B cell (primary cell): ENCODE measurements at places on chromosomes 2 and 18. TPM values are rescaled to one million over a fixed set of nuclear protein-coding genes. Genes with fewer than 3 reads are reported as not detected.

The THUMPD2 gene
- total RNA-seq = 13.9 and 14.8 TPM in 2 replicates

The G6PC2 gene
- total RNA-seq = not detected in 2 replicates

The ZNF396 gene
- 3.2 and 4.8 TPM in 2 replicates for total RNA-seq

DNA sequence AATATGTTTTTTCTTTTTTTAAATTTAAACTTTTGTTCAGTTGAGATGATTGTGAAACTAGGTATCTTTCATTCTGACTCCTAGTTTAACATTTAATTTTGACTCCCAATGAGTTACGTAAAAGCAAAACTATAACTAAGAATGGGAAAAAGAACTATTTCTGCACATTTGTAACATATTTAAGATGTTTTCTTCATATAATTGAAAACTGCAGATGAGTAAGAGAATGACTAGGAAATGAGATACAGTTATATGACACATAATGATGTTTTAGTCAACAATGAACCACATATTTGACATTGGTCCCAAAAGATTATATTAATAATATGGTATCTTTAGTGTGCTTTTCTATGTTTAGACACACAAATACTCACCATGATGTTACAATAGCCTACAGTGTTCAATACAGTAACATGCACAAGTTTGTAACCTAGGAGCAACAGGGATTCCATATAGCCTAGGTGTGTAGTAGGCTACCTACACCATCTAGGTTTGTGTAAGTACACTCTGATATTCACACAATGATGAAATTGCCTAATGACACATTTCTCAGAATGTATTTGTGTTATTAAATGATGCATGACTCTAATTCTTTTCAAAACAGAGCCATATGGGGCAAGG, 12.6 kb downstream of the ERMN start:
- DNase-seq = no peak

The FAM237A gene
- total RNA-seq = not detected in 2 replicates

The PLCL1 gene
- total RNA-seq = 0.07 and 0.12 TPM in 2 replicates

The SERPINB12 gene
- total RNA-seq = not detected in 2 replicates

DNA sequence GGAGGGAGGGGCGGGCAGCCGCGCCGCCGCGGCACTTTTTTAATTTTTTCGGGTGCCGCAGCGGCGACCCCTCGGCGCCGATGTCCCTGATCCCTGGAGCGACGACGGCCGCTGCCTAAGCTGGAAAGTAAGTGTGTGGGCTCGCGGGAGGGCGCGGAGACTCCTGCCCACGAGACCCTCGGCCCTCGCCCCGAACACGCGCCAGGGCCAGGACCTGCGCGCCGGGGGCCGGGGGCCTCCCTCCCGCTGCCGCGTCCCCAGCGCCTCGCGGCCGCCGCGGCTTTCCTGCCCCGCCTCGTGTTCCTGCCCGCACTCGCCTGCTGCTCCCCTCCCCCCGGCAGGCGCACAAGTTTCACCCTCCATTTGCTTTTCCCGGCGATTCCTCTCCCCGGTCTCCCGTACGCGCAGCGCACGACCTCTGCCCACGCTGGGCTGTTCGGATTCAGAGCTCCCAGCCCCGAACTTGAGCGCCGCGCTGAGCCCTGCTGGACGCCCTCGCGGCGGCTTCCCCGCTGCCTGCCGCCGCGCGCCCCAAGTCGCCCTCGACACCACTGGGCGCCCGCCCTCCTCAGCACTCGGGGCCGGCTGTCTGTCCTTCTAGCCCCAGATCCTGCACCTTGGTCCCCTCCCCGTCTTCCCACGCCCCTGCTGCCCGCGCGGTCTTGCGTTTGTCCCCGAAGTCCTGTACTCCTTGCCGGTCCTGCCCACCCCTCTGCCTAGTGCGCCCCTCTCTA, 507 bp downstream of the PKP4 start:
- DNase-seq = peak; percentile 68

DNA sequence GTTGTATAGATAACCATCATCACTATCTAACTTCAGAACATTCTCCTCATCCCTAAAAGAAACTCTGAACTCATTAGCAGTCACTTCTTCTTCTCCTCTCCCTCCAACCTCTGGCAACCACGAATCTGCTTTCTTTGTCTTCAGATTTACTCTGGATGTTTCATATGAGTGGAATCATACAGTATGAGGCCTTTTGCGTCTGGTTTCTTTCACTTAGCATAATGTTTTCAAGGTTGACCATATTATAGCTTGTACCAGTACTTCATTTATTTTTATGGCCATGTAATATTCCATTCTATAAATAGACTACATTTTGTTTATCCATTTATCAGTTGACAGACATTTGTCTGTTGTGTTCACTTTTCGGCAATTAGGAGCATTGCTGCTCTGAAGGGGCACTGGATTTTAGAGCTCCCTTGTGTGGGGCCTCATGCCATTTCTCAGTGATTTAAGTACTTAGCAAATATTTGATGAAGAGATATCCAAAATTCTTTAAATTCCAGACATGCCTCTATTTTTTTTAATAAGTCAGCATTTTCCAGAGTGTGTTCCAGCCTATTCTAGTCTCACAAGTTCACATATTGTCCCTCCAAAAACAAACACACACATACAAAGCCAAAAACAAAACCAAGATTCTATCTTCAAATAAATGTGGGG, 22.5 kb upstream of the MAP3K20 start:
- no peak for DNase-seq

DNA sequence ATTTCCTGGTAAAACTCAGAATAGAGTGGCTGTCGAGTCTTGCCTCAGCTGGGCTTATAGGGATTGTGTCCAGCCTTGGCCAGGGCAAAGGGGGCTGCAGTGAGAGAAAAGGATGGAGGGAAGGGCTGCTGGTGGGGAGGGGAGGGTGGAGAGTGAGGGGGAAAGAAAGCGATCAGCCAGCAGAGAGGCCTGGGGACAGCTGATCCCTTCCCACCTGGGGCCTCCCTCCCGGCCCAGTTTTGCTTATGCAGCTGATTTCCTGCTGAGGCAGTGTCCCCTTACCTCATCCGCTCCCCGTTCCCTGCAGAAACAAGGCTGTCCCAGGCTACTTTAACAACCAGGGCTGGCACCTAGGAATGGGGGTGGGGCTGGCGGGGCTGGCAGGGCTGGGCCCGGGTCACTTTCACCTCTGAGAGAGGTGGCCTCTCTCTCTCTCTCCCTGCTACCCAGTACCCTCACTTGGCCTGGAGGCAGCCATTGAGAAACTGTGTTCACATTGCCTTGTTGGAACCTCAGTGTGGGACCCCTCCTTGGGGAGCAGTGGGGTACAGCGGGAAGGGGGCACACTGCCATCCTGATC, 12.2 kb upstream of the GMPPA start:
- no peak for DNase-seq

The LGALSL gene
- total RNA-seq = 1.8 and 3.8 TPM in 2 replicates

The NAT8 gene
- total RNA-seq = not detected in 2 replicates

- DNase-seq = no peak
Measured at GRCh38 chr2:134104754-134105153, 149.1 kb upstream of the MGAT5 start.

DNA sequence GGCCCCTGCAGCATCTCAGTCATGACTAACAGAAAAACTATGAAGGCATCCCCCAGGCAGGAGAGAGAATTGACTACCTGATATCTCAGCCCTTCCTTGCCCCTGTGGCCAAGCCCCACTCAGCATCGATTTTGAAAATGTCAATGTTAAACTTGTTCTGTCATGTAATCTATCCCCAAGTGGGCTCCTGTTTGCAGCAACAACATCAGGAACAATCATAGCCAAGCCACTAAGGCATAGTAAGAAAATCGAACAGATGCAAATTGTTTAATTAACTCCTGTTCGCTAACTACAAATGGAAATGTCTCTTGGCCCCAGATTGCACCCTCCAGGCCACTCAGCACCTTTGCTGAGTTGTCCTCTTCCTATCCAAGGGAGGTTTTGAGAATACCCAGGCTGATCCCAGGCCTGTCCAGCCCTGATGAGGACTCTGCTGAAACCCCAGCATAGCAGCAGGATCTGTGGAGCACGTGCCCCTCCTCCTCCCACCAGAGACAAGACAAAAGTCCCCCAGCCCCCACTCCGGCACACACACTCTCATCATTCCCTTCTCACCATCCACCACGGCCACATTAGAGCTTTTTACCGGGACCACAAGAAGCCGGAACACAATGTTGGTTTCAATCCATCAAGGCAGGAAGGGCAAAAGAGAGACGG, 150.1 kb downstream of the TNS1 start:
- no peak for DNase-seq

DNA sequence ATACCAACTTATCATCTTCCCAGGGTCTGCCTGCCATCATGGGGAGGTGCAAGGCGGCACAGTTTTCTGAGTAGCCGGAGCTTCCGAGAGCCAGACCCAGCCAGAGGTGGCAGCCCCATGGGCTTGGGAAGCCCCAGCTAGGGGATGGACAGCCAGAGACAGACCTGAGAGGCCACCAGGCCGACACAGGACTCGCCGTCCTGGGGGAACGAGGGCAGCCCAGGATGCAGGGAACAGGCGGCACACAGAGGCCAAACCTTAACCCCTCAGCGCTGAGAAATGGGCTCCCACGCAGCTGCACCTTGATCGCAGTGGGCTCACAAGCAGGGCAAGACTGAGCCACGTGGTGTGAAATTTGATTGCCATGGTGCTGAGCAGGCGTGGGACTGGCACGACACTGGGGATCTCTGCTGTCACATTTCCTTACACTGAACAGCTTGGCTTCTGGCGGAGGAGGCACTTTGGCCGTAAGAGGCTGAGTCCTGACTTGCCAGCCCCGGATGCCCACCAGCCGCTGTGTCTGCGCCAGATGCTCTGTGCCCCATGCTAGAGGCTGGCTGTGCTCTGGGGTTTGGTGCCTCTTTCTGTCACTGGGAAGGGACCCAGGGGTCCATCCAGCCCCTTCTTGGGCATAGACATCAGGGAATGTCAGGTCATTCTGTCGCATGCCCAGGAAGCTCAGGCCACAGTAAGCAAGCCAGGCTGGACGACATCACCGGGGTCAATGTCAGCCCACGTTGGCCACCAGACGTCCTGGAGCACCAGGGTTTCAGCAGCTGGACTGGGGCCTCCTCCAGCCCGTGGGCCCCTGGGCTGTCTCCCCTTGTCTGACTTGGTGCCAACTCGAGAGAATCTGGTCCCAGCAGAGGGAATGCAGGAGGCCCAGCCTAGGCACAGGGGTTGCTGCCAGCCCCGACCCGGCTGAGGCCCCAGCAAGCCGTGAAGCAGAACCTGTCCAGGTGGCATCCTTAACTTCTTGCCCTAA, 312.1 kb upstream of the MYT1L start:
- no peak for DNase-seq

The SERPINB10 gene
- total RNA-seq = not detected in 2 replicates

GRCh38 chr18:13431886-13432285, 213.3 kb downstream of the LDLRAD4 start:
- DNase-seq = no peak

The ACTR1B gene
- total RNA-seq = 69.0 and 70.2 TPM in 2 replicates

The TNFAIP6 gene
- not detected in 2 replicates for total RNA-seq

The MXD1 gene
- total RNA-seq = 14.3 and 20.6 TPM in 2 replicates

GRCh38 chr18:62659698-62660097, 55.6 kb upstream of the PHLPP1 start:
- DNase-seq = no peak

GRCh38 chr18:64201781-64202180, 52.9 kb upstream of the LINC00305 start:
- no peak for DNase-seq

The LYPD6 gene
- not detected in 2 replicates for total RNA-seq

- DNase-seq = peak; percentile 4
Measured at GRCh38 chr2:122988395-122989221, 1036.5 kb upstream of the CNTNAP5 start.

The UPP2 gene
- not detected in 2 replicates for total RNA-seq

DNA sequence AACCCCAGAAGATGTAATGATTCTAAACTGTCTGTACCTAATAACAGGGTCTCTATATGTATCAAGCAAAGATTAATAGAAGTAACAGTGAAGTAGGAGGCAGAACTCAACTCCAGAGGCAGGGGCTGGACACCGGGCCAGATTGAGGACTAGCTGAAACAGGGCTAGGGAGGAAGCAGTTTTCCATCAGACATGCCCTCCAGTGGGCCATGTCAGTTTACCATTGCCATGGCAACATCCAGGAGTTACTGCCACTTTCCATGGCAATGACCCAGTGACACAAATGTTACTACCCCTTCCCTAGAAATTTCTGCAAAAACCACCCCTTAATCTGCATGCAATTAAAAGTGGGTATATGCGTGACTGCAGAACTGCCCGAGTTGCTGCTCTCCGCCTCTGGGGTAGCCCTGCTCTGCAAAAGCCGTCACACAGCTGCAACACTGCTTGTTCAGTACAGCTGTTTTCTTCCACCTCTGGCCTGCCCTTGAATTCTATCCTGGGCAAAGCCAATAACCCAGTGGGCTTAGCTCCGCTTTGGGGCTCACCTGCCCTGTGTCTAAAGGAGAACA, 58.7 kb downstream of the TMEM18 start:
- no peak for DNase-seq

- no peak for DNase-seq
Measured at GRCh38 chr18:35478520-35479435, 19.0 kb downstream of the INO80C start.

GRCh38 chr18:48851599-48851960, 99.2 kb downstream of the SMAD7 start:
- DNase-seq = no peak

DNA sequence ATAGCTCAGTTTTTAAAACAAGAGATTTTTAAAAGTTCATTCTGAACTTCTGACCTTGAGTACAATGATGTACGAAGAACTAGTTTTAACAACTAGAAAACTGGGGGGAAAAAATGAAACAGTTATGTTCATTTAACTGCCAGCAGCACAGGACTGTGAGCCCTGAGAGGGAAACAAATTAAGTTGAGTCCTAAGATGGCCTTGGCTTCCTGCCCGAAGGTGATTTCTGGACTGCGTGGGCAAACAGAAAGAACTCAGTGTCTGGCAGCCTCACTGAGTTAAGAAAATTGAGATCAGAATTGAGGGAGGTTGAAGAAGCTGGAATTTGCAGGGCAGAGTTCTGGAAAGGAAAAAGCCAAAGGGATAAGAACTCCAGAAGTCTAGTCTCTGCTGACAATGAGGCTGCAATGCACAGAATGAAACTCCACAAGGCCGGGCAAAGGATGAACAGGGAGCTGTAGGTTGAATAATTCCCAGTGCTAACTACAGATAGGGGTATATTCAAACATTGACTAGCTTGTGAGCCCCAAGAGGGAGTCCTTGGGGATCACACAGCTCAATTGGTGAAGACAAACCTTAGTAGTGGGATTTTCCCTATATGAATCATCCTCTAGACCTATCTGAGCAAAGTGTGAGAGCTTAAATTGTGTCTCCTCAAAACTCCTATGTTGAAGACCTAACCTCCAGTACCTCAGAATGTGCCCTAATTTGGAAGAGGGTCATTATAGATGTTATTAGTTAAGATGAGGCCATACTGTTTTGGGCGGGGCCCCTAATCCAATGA, 13.1 kb upstream of the CRACDL start:
- no peak for DNase-seq

DNA sequence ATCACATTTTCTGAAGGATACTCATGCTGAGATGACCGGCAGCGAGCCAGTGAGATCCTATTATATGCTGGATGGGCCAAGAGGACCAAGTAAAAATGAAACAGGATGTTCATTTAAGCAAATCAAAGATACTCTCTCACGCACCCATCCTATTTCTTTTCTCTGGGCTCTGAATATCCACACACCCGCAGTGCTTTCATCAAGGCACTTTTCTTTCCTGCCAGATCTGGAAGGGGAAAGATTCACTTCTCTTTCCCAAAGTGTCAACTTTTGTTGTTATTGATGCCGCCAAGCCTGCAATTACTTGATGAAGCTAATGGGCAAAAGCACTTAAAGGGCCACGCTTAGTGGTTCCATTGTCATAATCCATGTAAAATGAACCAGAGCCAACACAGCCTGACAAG, 191.9 kb upstream of the CHAC2 start:
- DNase-seq = no peak

The ACVR1C gene
- 0.39 and 0.52 TPM in 2 replicates for total RNA-seq

GRCh38 chr2:229943171-229943570, 20.9 kb downstream of the FBXO36 start:
- no peak for DNase-seq

The WDPCP gene
- total RNA-seq = 22.8 and 31.4 TPM in 2 replicates
